GM06990 (cell line): ENCODE measurements at places on chromosomes 4 and X.

DNA sequence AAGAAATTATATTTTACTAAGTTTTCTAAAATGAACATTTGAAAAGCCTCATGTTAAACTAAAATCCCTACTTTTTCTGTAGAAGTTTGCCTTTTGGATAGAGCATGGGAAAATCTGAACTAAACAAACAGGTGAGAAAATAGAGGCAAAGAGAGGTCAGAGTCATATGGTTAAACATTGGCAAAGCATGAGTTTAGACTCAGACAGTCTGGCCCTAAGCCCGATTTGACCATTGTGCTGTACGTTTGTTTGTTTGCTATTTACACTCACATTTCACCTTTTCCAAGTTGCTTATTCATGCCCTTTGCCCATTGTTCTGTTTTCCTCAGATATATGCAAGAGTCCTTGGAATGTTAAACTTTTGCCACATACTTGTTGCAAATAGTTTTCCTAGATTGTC is 85.4 kb downstream of the TIGD2 start:
- DNase-seq, result no peak

GRCh38 chrX:18674788-18675735 is 3.2 kb upstream of the RS1 start:
- DNase-seq, result peak; percentile 90

DNA sequence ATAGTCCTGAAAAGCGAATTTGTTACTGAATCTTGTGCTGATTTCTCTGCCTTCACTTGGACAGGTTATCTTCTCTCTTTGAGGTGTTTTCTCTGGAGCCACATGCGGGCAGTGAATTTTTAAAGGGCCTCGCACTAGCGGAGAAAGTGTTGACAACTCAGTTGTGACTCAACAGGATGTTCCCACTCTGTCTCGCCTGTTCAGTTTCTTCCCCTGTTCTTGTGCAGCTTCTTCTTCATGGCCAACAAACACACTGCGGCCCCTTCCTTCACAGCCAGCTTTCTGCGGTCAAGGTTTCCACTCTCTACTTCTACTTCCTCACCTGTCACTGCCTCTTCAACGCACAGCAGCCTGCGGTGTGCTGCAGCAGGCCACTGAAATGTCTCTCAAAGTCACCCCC is 1.1 kb upstream of the SHROOM4 start:
- no peak for DNase-seq

DNA sequence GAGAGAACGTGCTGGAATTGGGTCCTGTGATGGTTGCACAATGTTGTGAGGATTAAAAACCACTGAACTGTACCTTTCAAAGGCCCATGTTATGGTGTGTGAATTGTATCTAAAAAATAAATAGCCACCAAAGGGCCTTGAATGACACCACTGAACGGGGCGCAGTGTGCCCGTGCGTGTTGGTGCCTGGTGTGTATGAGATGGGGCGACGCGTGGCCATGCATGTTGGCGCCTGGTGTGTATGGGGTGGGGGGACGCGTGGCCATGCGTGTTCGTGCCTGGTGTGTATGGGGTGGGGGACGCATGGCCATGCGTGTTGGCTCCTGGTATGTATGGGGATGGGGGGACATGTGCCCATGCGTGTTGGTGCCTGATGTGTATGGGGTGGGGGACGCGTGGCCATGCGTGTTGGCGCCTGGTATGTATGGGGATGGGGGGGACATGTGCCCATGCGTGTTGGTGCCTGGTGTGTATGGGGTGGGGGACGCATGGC is 66.6 kb upstream of the HELT start:
- DNase-seq, result no peak

- no peak for DNase-seq
These were observed 191.0 kb downstream of the SCFD2 start for GRCh38 chr4:53174823-53175222.

GRCh38 chrX:48489296-48489695 is 13.3 kb downstream of the FTSJ1 start:
- no peak for DNase-seq

GRCh38 chrX:46589977-46590723 is 16.6 kb downstream of the CHST7 start:
- no peak for DNase-seq

DNA sequence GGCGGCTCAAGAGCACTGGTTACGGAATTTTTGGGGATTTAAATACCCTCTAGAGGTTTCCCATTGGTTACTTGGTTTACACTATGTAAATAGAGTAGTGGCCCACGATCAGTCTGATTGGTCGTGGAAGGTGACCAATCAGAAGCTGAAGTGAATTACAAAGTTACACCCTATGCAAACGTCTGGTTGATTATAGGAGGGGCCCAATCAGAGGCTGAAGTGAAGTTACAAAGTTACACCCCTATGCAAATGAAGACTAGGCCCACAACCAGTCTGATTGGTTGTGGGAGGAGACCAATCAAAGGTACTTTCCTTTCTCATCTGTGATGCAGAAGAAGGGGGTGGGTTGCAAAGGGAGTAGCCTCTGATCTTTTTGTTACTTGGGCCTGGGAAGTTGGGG is 45.1 kb upstream of the HSD17B10 start:
- DNase-seq, result no peak

GRCh38 chr4:26191353-26191752 is 129.5 kb upstream of the RBPJ start:
- DNase-seq, result no peak

- no peak for DNase-seq
These were observed 745.4 kb downstream of the PDHA2 start for GRCh38 chr4:96585304-96585703.

DNA sequence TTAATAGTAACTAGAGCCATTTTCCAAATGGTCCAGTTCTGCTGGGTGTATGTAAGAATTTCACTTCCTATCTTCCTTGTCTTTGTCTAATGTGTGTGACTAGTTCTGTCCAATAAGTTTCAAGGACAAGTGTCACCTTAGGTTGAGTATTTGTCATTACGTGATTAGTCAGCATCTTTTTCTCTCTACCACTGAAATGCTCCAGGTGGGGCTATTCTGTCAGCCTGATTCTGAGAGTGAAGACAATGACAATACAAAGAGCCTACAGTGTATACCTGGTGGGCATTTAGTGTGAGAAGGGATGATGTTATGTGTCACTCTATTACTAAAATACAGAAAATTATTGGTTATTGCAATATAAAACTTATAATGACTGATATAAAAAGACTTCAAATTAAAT is 876.3 kb downstream of the C4orf33 start:
- DNase-seq, result no peak

- DNase-seq, result no peak
These were observed 41.6 kb downstream of the TMEM165 start for GRCh38 chr4:55437356-55437796.

- no peak for DNase-seq
These were observed 15.0 kb downstream of the SHISA3 start for GRCh38 chr4:42412251-42412650.

- no peak for DNase-seq
These were observed 1.1 kb downstream of the MSL3 start for GRCh38 chrX:11759172-11759460.
